ENCODE measurements at places on chromosomes 1 and 21.

DNA sequence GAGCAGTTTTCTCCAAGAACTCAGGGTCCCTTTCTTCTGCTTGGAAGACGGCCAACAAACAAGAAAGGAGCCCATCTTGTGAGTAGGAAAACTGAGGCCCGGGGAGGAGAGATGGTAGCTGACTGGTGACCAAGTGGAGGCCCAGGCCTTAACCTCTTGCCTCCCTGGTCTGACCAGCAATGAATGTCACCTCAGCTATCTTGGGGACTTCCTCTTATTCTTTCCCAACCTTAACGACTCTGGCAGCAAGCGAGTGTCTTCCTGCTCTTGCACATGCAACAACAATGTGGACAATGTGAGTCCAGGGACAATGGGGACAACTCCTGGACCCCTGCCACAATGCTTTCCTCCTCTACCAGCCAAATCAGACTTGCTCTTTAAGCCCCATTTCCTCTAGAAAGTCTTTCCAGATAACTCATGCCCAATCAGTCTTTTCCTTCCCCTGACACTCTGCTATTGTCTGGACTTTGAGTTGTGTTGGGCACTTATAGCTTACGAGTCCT, 12.6 kb downstream of the HSPG2 start:
- no peak for DNase-seq

GRCh38 chr1:225820522-225821120, 10.7 kb downstream of the EPHX1 start:
- DNase-seq: no peak

- no peak for DNase-seq
Observed at GRCh38 chr1:232282498-232282897, 347.4 kb downstream of the SIPA1L2 start.

DNA sequence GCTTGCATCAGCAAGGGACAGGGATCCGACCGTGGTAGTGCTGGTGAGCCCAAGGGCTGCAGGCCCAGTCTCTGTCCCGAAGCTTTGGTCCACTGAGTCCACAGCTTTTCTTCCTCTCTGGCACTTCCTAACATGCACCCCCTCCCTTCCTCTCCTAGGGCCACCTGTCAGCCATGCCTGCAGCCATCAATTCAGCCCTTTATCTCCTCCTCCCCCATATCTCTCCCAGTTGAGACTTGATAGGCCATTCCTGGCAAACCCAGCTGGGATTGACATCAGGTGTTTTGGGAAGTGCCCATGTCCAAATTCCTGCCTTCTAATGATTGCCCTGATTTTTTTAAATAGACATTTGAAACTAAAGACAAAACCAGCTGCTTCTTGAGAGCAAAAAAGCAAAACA, 25.6 kb downstream of the HLX start:
- no peak for DNase-seq

DNA sequence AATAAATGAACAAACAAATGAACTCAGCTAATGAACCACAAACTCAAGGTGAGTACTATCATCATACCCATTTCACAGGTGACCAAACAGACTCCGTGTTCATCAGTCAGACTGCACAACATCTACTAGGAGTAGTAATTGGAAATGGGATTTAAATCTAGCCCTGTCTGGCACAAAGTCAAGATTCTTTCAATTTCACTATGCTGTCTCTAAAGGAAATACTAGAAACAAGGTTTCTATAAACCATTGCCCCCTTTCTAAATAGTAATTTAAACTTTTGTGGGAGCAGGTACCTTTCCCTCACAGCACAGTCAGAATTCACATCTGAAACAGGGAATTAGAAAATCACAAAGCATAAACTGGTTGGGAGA, 160.3 kb downstream of the TGFBR3 start:
- no peak for DNase-seq

DNA sequence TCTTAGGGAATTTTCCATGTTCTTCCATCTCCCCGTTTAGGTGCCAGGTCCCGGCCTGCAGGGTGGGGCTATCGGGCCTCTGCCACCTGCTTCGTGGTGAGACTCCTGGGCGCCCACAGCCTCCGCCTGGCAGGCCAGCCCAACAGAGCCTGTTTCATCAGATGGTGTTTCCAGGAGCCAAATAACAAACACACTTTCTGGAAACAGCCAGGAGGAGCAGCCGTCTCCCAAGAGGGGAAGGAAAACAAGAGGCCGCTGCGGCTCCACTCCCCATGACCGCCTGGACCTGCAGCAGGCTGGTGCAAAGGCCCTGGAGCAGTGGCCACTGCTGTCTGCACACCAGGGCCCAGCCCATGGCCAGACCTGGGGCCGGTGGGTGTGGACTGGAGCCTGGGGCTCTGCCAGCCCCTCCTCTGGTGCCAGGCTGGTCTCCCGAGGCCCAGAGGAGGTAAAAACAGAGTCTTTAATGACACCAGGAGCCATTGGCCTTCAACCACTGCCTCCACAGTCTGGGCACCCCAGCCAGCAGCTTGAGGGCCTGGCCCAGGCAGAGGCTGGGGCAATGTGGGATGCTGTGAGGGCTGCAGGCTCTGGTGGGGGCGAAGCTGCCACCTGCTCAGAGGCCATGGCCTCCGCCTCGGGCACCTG, 55.0 kb downstream of the SLX9 start:
- DNase-seq: no peak

DNA sequence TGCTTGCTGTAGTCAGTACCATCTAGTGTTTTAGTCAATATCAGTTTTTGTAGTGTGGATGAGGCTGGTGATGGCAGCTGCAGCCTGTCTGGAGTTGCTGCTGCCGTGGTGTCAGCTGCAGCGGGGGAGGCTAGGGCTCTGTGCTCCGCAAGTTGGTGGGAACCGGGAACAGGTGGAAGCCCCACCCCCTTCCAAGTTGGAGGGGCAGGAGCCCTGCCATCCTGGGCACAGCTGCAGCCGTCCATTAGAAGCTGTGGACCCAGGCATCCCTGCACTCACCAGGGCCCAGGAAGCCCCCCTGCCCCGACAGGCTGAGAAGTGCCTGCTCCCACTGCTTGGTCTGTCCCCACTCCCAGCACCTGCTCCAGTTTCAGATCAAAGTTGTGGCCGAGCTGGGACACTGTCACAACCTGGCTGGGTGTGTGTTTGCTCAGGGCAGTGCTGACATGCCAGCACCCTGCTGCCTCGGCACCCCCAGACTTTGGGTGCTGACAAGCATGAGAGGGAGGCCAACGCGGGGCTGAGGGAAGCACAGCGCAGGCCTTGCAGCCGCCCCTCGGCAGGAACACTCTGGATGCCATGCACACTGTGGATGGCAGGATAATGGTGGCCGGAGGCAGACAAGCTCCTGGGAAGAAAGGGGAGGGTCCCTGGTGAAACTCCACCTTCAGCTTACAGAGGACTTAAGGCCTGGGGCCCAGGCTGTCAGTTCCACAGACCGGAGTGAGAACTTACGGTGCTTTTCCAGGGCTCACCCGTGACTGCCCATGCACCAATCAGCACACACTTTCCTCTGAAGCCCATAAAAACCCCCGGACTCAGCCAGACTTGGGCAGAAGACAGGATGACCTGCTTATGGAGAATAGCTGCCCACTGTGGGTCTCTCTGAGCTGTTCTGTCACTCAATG, 86.9 kb downstream of the ADARB1 start:
- DNase-seq: no peak

- DNase-seq: no peak
Observed at GRCh38 chr1:23963617-23964234, 4.1 kb downstream of the PNRC2 start.

GRCh38 chr1:44635439-44635838, 38.8 kb downstream of the TMEM53 start:
- no peak for DNase-seq

GRCh38 chr1:37948841-37949240, 2.0 kb upstream of the INPP5B start:
- DNase-seq: no peak

- DNase-seq: no peak
Observed at GRCh38 chr1:59604191-59604590, 210.6 kb upstream of the HOOK1 start.

- DNase-seq: no peak
Observed at GRCh38 chr1:115099693-115100050, 10.4 kb upstream of the TSPAN2 start.

DNA sequence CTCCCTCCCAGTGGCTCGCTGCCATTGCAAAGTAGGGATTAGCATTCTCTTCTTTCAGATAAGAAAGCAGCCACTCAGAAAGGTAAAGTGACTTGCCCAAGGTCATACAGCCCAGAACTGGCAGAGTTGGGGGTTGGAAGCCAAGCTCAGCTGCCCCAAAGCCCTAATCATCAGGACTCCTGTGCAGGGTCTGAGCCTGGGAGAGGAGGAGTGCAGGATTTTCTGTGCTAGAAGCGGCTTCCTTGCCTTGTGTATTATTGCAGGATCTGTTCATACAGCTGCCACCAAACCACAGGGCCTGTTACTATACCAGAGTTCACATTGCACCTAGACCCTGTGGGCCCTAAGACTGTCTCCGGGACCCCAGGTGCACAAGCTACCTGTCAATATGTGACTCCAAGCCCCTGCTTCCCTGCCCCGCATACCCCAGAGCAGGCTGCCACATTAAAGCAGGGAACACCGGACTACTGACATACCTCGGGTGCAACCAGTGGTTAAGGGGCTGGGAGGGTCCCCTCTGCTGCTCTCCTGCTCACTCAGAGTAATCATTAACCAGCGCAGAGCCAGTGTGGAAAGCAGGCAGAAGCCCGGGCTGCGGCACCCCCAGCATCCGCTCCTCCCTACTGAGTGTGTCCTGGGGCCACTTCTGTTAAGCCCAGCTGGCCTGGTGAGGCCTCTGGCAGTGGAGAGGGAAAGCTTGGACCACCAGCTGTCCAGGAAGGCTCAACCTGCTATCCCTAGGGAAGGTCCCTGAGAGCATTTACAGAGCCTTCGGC, 15.8 kb downstream of the HSPG2 start:
- DNase-seq: no peak

DNA sequence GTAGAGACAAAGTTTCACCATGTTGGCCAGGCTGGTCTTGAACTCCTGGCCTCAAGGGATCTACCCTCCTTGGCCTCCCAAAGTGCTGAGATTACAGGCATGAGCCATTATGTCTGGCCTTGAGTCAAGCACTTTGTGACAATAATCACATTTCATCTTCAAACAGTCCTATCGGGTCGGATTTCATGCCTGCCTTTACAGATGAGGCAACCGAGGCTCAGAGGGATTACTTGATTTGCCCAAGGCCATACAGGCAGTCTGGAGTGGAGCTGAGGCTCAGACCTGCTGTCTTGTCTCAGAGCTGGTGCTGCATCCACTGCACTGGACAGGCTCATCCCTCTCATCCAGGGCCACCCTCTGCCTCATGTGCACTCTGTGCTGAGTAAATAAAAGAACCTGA, 26.6 kb downstream of the FAM151A start:
- no peak for DNase-seq

DNA sequence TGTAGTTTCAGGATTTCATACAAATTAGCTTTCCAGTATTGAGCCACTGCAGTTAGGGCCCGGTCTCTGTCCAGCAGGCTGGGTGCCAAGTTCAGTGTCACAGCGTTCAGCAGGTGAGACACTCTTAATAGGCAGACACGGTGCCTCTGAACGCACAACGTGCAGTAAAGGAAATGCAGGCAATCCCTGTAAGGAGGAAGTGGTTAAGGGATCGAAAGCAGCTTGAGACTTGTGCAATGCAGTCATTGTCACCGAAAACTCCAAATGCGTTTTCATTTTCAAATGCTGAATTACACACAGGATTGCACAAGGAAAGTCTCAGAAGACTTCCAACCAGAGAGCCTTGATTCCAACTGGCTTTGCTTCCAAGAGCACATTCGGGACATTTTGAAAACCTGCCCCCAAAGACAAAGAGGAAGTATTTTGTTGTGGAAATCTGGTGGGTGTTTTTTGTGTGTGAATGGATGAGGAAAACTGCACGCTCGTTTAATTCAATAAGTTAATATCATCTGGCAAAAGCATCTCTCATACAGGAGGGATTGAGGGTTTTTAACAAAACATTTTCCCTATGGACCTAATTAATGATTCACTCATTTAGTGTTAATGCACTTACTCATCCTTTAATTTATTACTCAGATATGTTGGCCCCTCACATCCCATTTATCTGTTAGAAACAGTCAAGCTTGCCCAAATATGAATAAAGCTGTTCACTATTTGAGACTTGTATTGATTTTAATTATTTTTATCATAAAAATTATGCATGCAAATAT, 61.6 kb downstream of the PTGS2 start:
- DNase-seq: no peak

DNA sequence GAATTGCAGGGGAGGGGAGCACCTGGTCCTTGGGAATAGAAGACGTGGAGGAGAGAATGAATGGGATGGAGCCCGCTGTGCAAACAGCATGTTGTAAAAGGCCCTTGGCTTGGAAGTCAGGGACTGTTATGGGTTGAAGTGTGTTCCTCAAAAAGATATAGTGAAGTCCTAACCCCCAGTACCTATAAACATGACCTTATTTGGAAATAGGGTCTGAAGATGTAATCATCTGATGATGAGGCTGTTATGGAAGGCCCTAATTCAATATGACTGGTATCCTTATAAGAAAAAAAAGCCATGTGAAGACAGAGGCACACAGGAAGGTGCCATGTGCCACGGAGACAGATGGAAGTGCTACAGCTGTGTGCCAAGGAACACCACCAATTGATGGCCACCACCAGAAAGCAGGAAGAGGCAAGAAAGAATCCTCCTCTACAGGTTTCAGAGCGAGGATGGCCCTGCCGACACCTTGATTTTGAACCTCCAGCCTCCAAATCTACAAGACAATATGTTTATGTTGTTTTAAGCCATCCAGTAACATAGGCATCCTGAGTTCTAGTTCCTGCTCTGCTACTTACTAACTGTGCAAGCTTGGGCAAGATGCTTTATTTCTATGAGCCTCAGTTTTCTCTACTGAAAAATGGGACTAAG, 51.2 kb downstream of the LRRN2 start:
- no peak for DNase-seq

DNA sequence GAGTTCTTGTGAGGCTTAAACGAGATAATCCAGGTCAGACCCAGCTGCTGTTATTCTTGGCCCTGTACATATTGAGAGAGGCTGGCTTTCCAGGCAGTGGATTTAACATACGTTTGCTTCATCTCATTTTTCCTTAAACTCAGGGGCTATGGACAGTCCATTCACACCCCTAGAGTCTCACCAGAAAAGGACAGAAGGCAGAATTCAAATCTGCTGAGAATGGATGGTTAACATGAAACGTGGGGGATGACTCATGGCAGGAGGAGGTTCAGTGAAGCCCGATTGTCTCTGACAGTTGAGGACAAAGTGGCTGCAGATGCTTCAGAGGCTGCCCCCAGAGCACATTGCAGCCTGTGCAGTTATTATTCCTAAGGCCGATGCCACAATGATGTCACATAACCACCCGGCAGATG, 39.5 kb downstream of the TGFB2 start:
- no peak for DNase-seq

DNA sequence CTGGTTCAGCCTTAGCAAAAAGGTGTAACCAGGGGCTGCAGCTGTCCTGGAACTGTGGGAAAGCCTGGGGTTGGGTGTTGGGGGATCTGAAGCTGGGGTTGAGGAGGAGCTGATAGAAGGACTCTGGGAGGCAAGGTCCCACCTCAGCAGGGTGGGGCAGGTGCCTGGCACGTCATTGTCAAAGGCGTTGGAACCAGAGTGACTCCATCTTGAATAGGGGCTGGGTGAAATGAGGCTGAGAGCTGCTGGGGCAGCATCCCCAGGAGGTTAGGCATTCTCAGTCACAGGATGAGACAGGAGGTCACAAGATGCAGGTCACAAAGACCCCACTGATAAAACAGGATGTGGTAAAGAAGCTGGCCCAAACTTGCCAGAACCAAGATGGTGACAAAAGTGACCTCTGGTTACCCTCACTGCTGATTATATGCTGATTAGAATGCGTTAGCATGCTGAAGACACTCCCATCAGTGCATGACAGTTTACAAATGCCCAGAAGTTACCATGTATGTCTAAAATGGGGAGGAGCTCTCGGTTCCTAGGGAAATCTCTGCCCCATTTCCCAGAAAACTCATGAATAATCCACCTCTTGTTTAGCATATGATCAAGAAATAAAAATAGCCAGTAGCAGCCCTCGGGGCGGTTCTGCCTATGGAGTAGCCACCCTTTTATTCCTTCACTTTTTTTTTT, 85.4 kb downstream of the IER5 start:
- no peak for DNase-seq

Data from iPS DF 19.7 (cell line).